ENCODE measurements at places on chromosomes 6 and 20.

DNA sequence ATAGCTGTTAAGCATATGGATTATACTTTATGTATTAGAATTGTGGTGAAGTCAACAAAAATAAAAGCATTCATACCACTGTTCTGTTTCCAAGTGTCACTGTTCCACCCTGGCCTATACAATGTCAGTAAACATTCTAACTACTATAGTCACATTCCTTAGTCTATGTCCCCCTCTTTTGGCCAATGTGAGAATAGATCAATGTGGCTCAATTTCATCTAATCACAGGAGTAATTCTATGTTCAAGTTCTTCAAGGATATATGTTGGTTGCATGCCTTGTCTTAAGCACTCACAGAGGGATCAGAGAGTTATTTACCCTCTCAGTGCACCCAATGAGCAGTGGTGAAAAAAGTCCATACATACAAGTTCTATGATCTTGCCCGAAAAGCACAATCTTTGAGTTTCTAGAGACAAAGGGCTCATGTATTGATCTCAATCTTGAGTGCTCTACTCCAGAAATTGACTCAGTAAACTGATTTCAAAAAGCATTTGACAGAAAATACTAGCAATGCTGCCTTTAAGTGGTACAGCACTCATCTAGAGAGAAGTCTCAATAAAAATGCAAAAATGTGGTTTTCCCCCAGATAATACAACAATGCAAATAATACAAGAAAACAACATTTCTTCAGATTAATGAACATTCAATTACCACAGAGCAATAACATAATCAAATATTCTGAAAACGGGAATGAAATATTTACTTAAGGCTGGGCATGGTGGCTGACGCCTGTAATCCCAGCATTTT, 16.5 kb downstream of the SMLR1 start:
- no peak for DNase-seq

- DNase-seq = no peak
These were observed 41.9 kb upstream of the HBS1L start for GRCh38 chr6:135096403-135097130.

GRCh38 chr6:53647462-53648094, 18.0 kb downstream of the KLHL31 start:
- peak; percentile 32 for DNase-seq

DNA sequence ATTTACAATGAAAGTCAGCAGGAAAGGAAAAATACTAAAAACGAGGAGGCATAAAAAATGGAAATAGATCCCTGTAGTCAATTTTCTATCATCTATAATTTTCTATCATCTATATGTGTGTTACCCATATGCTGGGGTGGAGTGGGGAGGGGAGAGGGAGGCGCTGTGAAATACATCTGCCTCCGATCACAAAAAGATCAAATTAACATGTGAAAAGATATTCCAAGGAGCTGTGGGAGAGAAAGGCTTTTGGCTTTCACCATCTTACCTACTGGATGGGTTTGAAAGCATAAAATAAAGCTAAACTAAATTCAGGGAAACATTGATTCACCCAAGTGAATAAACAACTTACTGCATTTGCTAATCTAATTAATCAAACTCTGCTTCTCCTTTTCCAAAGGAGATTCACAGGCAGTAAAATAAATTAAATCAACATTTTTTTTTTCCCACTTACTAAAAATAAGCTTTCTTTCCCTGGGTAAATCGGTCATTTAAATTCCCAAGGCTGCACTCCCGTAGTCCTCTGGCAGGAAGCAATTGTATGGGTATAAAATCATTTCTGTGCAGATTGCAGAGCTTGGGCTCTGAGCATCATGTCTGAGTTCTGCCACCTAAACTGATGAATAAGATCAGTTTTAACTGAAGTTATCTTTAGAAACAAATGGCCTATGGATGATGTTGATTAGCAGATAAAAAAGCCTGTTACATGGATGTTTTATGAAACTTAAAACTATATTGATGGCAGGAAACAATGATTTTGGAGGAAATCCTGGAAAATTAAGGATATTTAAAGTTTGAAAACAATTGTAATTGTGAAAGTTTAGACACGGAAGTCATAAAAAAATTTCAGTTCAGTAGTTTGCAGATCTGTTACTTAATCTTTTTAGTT, 147.9 kb downstream of the SOX4 start:
- DNase-seq = no peak

DNA sequence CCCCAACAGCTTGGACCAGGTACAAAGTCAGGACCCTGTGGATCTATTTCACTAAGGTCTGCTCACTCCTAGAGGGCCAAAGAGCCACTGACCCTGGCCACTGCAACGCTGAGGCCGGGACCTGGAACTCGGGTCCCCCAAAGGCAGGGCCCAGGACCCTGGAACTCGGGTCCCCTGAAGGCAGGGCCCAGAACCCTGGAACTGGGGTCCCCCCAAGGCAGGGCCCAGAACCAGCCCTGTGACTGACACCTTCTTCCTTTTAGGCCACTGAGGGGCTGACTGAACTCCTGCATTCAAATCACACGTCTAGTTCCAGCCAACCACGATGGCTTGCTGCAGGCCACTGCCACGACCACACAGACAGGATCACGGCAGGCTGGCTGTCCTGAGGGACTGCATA, 9.4 kb downstream of the TCFL5 start:
- DNase-seq = no peak

- DNase-seq = no peak
These were observed 52.1 kb upstream of the BEND6 start for GRCh38 chr6:56902641-56903464.

GRCh38 chr20:44714701-44715498, at the start of gene CCN5:
TSS of gene CCN5 (plus strand) at chr20:44715369. CDS start at chr20:44715391, 22 bp downstream.
- no peak for DNase-seq

- DNase-seq = peak; percentile 72
These were observed 2.7 kb upstream of the TUBB2A start for GRCh38 chr6:3159805-3160781.

DNA sequence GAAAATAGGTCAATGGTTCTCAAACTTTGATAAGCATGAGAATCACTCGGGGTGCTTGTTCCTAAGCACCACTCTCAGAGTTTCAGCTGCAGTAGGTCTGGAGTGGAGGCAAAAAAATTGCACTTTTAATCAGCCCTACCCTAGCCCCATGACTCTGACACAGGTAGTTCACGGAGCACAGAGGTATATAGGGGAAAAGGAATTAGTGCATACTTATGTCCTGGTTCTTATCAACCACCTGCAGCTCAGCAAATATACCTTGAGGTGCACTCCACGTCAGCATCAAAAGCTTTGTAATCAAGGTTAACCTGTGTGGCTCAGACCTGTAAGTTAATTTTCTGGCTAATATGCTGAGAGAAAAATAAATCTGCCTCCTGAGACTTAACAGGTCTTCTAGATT, 138.8 kb upstream of the HMGN3 start:
- DNase-seq = no peak

DNA sequence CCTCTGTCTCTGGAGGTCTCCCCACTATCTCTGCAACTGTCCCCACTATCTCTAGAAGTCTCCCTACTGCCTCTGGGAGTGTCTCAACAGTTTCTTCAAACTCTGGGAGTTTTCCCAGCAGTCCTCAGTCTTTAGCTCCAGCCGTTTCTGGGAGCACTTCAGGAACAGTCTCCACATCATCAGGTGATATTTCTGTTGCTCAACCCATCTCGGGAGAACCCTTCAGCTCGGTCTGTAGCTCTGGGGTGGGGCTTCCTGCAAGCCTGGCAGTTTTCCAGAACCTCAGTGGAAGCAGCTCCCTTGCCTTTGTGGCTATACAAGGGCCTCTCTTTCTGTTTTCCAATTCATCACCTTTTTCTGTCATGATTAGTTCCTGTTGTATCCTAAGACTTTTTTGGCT, 3.0 kb upstream of the SFTA2 start:
- DNase-seq = no peak

- DNase-seq = no peak
These were observed 78.4 kb upstream of the TBC1D7 start for GRCh38 chr6:13406781-13407180.

DNA sequence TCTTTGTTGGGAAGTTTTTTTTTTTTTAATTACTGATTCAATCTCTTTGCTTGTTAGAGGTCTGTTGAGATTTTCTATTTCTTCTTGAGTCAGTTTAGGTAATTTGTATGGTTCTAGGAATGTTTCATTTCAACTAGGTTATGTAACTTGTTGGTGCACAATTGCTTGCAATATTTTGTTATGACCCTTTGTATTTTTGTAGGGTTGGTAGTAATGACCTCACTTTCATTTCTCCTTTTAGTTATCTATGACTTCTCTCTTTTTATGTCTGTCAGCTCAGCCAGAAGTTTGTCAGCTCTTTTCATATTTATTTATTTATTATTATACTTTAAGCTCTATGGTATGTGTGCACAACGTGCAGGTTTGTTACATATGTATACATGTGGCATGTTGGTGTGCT, 51.1 kb upstream of the SLC24A3 start:
- no peak for DNase-seq

GRCh38 chr20:63744574-63745423, 5.2 kb downstream of the SLC2A4RG start:
- no peak for DNase-seq

GRCh38 chr6:107621229-107621937, 131.5 kb downstream of the SOBP start:
- DNase-seq = no peak

- no peak for DNase-seq
These were observed 194.7 kb downstream of the NFATC2 start for GRCh38 chr20:51347831-51348230.

- DNase-seq = no peak
These were observed 97.8 kb downstream of the HFE start for GRCh38 chr6:26185004-26185403.

DNA sequence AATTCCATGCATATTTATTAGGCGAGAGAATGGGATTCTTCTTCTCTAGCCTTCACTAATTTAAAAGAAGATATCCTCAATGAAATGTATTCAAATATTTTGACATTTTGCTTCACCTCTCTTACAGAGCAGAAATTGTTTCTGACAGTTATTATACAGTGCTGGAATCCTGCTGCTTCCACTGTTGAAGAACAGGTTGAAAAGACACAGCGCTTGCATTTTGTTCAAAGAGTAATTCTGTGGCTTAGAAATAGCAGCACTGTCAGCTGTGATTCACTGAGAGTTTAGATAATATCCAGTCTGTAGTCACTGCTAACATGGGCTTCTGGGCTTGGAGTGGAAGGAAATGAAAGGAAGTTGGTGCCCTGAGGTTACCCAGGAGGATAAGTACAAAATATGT, 117.1 kb upstream of the FBXL4 start:
- DNase-seq = no peak

DNA sequence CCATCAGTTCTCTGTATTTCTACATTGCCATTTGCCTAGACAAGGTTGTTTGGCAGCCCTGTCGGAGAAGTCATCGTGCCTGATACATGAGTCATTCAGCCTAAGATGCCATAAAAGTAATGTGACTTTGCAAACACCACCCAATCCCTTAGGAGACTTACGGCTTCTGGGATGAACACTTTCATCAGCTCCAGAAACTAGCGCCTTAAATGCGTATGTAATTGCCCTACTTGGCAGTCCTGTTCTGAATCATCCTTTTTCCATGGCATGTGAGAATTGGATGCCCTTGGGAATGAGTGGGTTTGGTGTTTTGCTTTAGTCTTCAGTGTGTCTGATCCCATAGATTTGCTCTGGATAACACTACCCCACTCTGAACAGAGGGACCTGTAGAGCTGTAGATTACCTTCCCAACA, 158.5 kb downstream of the SASH1 start:
- DNase-seq = no peak

GRCh38 chr6:165678429-165678828, 15.4 kb upstream of the PDE10A start:
- DNase-seq = no peak

- DNase-seq = no peak
These were observed 80.5 kb downstream of the SMLR1 start for GRCh38 chr6:130907687-130908086.

DNA sequence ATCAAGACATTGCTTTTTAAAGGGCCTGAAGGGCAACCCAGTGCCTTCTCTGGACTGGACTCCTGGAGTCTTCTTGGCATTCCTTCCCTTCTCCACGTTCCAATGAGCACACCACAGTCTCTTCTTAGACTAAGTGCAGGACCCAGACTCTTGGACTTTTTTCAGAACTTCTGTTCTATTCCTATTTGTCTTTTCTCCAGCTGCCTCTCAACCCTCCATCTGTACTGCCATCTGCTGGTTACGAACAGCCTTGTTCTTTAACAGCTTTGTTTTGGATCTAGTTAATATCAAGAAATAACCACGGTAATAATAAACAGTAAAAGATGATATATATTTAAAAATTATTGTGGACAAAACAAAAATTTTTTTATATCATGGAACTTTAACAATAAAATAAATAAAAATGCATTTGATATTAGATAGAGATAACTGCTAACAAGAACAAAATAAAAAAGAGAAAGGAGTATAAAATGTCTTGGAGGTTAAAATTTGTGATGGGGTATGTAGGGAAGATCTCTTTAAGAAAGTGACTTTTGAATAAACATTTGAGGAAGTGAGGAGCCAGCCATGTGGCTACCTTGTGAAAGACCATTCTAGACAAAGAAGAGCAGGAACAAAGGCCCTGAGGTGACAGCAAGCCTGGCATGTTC, 105.1 kb upstream of the HCRTR2 start:
- DNase-seq = no peak

- DNase-seq = no peak
These were observed 140.1 kb upstream of the BEND6 start for GRCh38 chr6:56814802-56815201.

DNA sequence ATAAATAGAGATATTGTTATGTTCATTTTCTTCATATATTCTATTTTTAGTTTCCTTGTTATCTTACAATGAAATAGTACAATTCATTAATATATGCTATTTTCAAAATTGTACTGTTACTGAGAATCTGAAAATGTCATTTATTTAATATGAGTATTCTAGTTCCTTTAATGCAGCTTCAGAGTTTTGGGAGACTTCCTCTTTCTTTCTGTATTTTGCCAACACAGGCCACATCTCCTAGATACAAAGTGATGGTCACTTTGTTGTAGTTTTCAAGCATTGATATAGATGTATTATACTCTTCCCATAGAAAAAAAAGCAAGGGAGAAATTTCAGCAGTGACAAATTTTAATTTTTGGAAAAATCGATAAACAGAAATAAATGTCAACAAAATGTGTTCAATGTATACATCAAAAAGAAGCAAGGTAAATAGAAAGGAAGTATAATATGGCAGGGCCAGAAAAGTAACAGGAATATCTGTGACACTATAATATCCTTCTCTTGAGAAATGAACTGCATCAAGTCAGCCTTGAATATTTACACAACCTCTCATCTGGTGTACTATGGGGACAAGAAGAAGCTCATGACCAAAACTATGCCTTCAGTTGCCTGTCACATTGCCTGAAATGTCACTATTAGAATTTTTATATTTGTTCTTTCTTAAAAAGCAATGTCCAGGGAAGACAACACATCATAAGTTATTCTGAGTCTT, 396.0 kb downstream of the TBC1D32 start:
- no peak for DNase-seq

- no peak for DNase-seq
These were observed 63.4 kb downstream of the RREB1 start for GRCh38 chr6:7171119-7171518.

GRCh38 chr6:43855247-43855646, 85.2 kb downstream of the VEGFA start:
- no peak for DNase-seq

- DNase-seq = no peak
These were observed 61.7 kb upstream of the ARHGAP18 start for GRCh38 chr6:129771678-129772077.

- DNase-seq = no peak
These were observed 3.3 kb downstream of the TM9SF4 start for GRCh38 chr20:32112841-32113240.

Measured in stimulated activated CD8-positive, alpha-beta memory T cell treated with anti-CD3 and anti-CD28 coated beads, Interleukin-15, amount 100 ng/mL, for 4 hours (primary cell).